ENCODE measurements at places on chromosomes 2 and 18. TPM values are rescaled to one million over a fixed set of nuclear protein-coding genes. Genes with fewer than 3 reads are reported as not detected.

DNA sequence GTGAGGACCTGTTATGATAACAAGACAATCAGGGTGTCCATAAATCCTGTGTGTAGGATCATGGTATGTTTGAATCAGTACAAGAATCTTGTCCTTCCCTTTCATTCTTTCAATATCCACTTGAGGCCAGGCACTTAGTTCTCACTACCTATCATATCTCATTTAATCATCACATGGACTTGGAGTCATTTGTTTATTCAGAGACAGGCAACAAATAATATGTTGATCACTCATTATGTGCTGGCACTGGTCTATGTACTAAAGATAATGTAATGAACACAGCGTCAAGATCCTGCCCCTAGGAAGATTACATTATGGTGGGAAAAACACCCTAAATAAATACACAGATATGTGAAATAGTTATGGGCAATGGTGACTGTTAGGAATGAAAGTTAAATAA, 342.6 kb downstream of the LPIN1 start:
- H3K4me3 ChIP-seq, result no peak overlapping the region
- H3K27ac ChIP-seq, result no peak overlapping the region
- DNase-seq, result no peak
- no peaks in the 10 kb centered on the region for H3K4me1 ChIP-seq

- H3K27ac ChIP-seq, result no peak overlapping the region
- DNase-seq, result peak; percentile 12
- no peaks in the 10 kb centered on the region for H3K36me3 ChIP-seq
- H3K4me1 ChIP-seq, result no peaks in the 10 kb centered on the region
These were observed 56.9 kb downstream of the COL4A4 start for GRCh38 chr2:227106845-227107759.

DNA sequence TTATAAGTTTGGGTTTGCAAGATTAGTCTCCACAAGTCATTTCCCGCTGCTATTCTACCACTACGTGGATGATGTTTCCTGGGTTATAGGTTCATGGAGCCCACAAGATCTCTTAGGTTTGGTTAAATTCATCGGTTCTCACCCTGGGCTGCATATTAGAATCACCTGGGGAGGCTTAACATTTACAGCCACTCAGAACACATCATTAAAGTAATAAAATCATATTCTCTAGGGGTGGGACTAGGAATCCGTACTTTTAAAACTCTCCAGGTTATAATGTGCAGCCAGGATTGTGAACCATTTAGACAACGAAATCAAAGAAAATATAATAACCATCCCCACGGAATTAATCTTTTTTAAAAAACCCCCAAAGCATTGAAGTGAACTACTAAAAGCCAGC, 167.7 kb downstream of the ACTR3 start:
- no peak for DNase-seq
- no peaks in the 10 kb centered on the region for H3K4me1 ChIP-seq
- H3K27ac ChIP-seq, result no peak overlapping the region
- no peak overlapping the region for H3K4me3 ChIP-seq

DNA sequence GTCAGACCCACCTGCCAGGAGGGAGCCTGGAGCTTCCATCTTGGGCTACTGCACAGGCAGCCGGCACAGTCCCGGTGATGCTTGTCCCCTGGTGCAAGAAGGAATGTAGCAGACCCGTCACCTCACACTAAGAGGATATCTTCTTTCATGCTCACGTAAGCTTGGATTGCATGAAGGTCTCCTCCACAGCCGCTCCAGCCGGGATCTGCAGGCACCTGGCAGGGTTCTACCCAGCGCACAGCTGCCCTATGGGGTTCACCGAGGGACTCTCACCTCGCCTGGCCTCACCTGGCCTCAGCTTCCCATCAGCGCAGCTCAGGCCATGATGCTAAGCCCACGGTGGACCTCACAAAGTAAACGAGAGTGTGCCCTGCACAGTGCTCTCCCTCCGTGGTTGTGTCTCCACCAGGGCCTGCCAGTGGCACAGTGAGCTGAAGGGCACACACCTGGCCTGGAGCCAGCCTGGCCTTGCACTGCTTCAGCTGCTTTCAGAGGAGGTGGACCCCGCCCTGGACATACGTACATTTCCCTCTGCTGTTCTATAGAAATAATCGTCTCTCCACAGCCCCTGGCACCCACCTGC, 239.1 kb downstream of the SEPTIN10 start:
- no peak overlapping the region for H3K4me3 ChIP-seq
- H3K36me3 ChIP-seq, result no peaks in the 10 kb centered on the region
- H3K4me1 ChIP-seq, result no peaks in the 10 kb centered on the region
- no peaks in the 10 kb centered on the region for H3K27me3 ChIP-seq
- no peak for DNase-seq

GALNT5 gene
- total RNA-seq, result not detected

DNA sequence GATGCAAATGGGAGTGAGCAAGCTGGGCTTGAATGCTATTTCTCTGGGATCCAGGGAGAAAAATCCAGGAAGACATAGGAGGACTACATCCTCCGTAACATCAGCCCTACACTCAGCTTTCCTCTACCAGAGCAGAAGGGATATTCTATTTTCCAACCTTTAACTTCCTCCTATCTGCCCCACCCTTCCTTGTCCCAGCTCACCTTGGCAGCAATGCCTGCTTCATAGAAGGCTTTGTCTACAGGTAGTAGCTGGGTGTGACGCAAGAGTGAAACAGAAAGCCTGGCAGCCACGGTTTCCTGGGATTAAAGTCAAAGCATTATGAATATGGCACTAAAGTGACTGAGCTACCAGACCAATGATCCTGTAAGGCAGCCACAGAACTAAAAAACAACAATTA, 3.9 kb downstream of the KRTCAP3 start:
- peaks cover 18% of the 10 kb centered on the region for H3K36me3 ChIP-seq
- no peaks in the 10 kb centered on the region for H3K27me3 ChIP-seq
- H3K4me3 ChIP-seq, result no peak overlapping the region
- no peak for DNase-seq
- H3K27ac ChIP-seq, result no peak overlapping the region
- no peaks in the 10 kb centered on the region for H3K4me1 ChIP-seq

Measured in CD4-positive, CD25-positive, alpha-beta regulatory T cell (primary cell).